ENCODE measurements at places on chromosomes 1 and 21.

DNA sequence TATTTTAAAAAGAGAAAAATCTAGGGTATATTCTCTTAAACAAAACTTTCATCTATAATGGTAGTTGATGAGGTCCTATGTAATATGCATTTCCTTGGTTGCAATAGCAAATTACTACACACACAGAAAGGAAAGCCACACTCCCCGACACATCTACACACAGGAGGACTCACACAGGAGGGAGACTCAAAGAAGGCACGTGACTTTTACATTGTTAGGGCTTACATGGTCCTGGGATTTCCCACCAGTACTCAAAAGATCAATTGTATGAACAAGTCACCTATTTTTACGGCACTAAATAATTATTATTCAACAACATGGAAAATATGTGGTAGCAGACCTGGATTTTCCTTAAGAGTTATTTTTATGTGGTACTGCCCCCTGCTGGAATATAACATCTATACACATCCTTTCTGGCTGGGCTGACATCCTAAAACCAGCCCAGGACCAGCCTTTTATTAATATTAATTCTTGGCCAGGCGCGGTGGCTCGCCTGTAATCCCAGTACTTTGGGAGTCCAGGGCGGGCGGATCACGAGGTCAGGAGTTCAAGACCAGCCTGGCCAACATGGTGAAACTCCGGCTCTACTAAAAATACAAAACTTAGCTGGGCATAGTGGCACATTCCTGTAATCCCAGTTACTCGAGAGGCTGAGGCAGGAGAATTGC is 33.9 kb upstream of the LGALS8 start:
- peak; percentile 62 for DNase-seq

GRCh38 chr1:214957330-214958137 is 125.0 kb upstream of the KCNK2 start:
- DNase-seq = no peak

GRCh38 chr1:196152975-196153374 is 455.3 kb downstream of the KCNT2 start:
- DNase-seq = no peak

GRCh38 chr1:223161321-223161720 is 18.3 kb upstream of the TLR5 start:
- DNase-seq = no peak

GRCh38 chr1:156697481-156697880 is 7.9 kb downstream of the CRABP2 start:
- DNase-seq = no peak

DNA sequence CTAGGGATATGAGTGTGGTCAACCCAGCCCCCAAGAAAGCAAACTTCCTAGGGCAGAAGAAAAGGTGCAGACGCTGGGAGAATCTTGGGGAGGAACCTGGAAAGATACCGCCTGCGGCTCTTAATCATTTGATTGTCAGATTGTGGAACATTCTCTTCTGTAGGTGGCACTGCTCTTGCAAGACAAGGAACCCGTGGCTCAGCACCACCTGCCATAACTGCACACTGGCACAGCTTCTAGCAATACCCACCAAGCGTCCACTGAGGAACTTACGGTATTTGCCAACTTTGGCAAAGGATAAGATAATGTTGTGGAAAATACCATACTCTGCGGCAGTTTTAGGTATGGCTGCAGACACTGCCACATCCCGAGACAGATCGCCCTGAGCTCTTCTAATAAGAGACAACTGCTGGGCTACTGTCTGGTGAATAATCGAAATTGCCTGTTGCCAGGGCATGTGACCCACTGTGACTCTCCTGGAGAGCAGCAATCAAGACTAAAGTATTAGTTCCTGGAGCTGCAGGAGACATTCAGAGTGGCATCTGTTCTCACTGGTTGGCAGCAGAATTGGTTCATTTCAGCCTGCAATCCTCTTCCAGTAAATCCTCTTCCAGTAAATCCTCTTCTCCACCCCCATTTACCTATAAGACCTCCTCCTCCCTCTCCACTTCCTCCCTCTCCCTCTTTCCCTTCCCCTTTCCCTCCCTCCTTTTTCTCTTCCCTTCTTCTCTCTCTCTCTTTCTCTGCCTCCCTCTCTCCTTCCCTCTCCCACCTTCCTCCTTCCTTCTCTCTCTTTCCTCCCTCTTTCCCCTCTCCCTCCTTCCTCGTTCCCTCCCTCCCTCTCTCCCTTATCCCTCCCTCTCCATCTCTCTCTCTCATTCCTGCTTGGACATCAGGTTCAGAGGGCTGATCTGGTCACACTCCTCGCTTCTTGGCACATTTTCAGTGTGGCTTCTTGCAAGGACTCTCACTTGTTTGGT is 49.7 kb upstream of the B3GALT5 start:
- no peak for DNase-seq

DNA sequence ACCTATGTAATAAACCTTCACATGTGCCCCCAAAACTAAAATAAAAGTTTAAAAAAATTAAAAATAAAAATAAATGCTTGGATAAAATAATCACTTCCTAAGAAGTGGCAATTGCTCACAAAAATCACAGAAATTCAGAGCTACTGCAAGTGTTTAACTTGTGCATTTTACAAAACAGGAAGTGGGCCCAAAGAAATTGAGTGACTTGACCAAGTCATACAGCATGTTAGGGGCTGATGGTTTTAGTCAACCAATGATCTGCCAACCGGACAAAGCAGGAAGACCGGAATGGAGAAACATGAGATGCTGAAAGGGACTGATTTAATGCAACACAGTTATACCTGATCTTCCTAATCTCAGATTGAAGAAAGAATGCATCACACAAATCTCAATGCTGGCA is 96.5 kb downstream of the SMYD2 start:
- DNase-seq = no peak

DNA sequence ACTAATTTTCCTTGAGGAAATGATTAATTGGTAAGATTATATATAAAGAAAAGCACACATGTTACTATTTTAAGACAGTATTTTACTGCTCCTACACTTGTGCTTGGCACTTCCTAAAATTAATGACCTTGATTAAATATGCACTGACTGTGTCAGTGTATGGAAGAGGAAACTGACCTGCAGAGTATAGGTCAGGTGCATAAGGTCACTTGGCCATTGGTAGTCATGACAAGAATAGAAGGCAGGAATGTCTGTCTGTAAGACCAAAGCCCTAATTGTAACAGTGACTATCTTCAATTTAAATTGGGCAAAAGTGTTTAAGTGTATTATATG is 128.0 kb upstream of the KCNK2 start:
- no peak for DNase-seq

DNA sequence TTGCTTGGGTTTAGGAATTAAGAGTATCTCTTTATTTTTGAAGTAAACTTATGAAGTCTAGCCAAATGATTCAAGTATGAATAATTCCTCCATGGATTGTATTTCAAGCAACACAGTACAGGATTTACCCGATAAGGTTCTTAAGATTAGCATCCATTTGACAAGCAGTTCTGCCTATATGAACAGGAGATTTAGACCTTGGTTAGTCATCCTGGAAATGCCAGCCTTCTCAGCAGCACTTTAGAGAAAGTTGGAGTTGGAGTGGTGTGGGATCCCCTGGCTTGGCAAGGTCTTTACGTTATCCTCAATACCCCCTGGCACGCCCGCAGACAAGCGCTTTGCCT is 1.6 kb downstream of the BCAR3 start:
- no peak for DNase-seq

All from CD4-positive, alpha-beta T cell treated with Interleukin-10 for 1 hour (primary cell).